ENCODE measurements at places on chromosomes 11 and 22.

- DNase-seq = no peak
Observed at GRCh38 chr11:13193613-13194012, 84.0 kb upstream of the BMAL1 start.

DNA sequence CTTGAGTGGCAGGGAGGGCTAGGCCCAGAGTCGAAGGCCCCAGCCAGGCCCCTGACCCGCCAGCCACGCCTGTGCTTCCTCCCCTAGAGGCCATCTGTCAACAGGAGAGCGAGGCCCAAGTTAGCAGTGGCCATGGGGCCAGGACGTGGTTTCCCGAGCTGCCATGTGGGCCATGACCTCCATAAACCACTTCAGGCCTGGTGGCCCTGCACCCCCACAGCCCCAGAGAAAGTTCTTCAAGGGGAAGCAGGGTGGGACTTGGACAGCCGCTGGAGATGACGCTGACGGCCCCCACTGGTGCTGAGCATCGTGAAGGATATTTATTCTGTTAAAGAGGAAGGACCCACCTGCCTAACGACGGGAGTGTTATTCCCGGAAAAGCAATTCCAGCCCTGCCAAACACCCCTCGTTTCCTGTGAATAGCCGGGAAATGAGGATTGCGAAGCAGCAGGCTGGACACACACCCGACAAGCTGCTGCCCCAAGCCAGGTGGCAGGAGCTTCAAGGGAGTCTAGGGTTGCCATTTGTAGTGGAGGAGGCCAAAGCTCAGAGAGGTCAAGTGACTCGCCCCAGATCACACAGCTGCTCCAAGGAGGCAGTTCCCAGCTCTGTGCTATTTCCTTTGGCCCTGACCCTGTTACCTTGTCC, 12.8 kb downstream of the PRR5 start:
- no peak for DNase-seq

GRCh38 chr11:95908826-95909225, 15.1 kb downstream of the MTMR2 start:
- no peak for DNase-seq

GRCh38 chr11:43919852-43920597, 22.4 kb upstream of the C11orf96 start:
- no peak for DNase-seq

DNA sequence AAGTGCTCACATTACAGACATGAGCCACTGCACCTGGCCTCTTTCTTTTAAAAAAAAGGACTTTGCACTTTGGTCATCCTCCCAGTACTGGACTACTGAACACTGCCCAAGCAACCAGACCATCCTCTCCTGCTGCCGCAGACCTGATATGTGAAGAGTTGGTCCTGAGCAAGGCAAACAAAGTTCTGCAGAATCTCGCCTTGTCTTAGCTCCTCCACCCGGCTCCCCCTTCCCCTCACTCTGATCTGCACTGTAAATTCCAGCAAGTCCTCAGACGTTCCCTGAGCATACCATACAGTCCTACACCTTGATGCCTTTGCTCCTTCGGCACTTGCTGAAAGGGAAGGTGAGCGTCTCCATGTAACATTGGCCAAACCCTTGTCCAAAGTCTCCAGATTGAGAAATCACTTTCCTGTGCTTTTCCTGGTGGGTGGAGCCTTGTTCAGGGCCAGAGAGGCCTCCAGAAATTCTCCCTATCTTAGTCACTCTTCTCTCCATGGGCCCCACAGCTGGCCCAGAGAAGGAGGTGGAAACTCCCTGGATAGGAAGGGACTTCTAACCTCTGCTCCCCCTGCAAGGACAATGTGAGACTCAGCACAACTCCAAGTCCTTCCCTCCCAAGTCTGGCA, 47.0 kb upstream of the TIMP3 start:
- no peak for DNase-seq

GRCh38 chr11:58691675-58692074, 40.1 kb downstream of the GLYAT start:
- no peak for DNase-seq

DNA sequence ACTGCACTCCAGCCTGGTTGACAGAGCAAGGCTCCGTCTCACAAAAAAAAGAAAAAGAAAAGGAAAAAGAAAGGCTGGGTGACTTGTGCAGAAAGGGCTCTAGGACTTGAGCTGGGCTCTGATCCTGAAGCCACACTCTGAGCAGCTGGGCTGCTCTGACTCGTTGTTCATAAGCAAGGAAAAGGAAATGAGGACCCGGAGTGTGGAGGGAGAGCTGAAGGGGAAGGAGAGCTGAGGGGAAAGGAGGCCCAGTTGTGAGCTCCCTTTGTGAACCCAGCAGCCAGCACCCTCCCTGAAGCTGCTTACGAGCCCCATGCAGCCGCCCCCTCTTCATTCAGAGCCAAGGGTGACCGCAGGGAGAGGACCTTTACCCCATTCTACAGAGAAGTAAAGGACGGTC, 12.3 kb upstream of the SH3BP1 start:
- DNase-seq = no peak

DNA sequence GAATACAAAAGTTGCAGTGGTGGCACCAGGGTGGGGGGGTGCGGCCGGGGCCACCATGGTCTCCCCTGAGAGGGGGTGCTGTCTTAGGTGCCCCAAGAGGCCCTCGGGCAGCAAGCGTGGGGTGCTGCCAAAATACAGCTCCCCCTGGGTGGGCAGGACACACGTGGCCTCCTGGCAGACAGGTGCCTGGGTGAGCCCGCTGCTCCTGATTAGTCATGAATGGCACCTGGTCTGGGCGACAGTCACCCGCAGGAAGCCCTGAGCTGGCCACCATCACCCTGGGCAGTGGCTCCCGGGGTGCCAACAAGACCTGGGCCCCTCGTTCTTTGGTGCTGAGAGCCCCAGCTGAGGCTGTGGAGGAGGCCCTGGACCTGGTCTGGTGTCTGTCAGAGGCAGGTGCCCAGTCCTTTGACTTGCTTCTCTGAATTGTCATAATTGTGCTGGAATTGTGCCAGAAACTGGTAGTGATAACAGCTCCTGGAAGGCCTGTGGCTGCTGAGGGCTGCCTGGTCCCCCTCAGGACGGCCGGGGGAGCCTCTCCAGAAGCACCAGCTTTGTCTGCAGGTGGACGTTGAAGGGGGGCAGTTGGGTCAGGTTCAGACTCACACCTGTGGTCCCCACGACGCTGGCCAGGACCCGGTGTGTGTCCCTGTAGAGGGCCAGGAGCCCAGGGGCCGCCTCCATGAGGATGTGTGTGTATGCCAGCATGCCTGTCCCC, 14.8 kb downstream of the ALG12 start:
- no peak for DNase-seq

Data from CD4-positive, alpha-beta T cell treated with Interleukin-10 for 1 hour (primary cell).